ENCODE measurements at places on chromosomes 4 and X. TPM values are rescaled to one million over a fixed set of nuclear protein-coding genes. Genes with fewer than 3 reads are reported as not detected.

FGF13 gene
- total RNA-seq, result not detected

CYBB gene
- 0.19 TPM for total RNA-seq

SH3RF1 gene
- total RNA-seq, result 11.0 TPM

WDFY3 gene
- total RNA-seq, result 39.8 TPM

PASD1 gene
- not detected for total RNA-seq

CLCN4 gene
- total RNA-seq, result 16.8 TPM

CCNA2 gene
- 148 TPM for total RNA-seq

NAP1L2 gene
- 0.60 TPM for total RNA-seq

FRAS1 gene
- 0.81 TPM for total RNA-seq

SPANXD gene
- total RNA-seq, result not detected

ITM2A gene
- not detected for total RNA-seq

HERC3 gene
- 2.8 TPM for total RNA-seq

MAGEA11 gene
- not detected for total RNA-seq

MOB1B gene
- 7.0 TPM for total RNA-seq

F11 gene
- not detected for total RNA-seq

YY2 gene
- total RNA-seq, result 4.3 TPM

DGAT2L6 gene
- not detected for total RNA-seq

MMRN1 gene
- total RNA-seq, result not detected

SPANXC gene
- total RNA-seq, result not detected

NPNT gene
- total RNA-seq, result 0.29 TPM

CCDC110 gene
- 2.3 TPM for total RNA-seq

DUSP9 gene
- total RNA-seq, result 9.0 TPM

SMARCA5 gene
- 47.7 TPM for total RNA-seq

ATP1B4 gene
- total RNA-seq, result not detected

SLC25A43 gene
- 14.9 TPM for total RNA-seq

GAGE2A gene
- 16.7 TPM for total RNA-seq

COL25A1 gene
- 0.12 TPM for total RNA-seq

GRIA2 gene
- total RNA-seq, result not detected

DNAJB14 gene
- total RNA-seq, result 42.0 TPM

NEUROG2 gene
- total RNA-seq, result not detected

TRPC3 gene
- 0.98 TPM for total RNA-seq

HMX1 gene
- total RNA-seq, result not detected

SCD5 gene
- 16.6 TPM for total RNA-seq

CXorf38 gene
- 25.3 TPM for total RNA-seq

USP11 gene
- 21.1 TPM for total RNA-seq

CENPVL1 gene
- not detected for total RNA-seq

TMPRSS11A gene
- total RNA-seq, result not detected

CWH43 gene
- total RNA-seq, result not detected

KCTD8 gene
- total RNA-seq, result not detected

ABLIM2 gene
- 1.3 TPM for total RNA-seq

GAGE12J gene
- total RNA-seq, result not detected

TBC1D8B gene
- total RNA-seq, result not detected

RIPPLY1 gene
- total RNA-seq, result 0.10 TPM

IQCM gene
- 0.21 TPM for total RNA-seq

SMIM31 gene
- total RNA-seq, result not detected

Data from A172 (cell line).